Bronchial epithelial cell (primary cell): ENCODE measurements at places on chromosomes 1 and 21.

GRCh38 chr1:248611883-248612414 is 14.4 kb upstream of the OR2T10 start:
- no peak for DNase-seq

DNA sequence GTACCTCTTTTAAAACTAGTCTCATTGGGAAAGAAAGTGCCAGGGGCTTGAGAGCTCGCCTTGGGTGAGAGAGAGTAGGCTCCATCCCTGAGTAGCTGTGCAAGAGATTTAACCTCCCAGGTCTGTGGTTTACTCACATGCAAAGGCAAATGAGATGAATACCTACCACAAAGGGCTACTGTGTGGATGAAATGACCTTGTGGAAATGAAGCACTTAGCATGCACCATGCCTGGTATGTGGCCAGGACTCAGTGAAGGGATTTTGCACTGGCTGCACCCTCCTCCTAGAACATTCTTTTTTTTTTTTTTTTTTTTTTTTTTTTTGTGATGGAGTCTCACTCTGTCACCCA is 120.3 kb downstream of the PROX1 start:
- DNase-seq: no peak

DNA sequence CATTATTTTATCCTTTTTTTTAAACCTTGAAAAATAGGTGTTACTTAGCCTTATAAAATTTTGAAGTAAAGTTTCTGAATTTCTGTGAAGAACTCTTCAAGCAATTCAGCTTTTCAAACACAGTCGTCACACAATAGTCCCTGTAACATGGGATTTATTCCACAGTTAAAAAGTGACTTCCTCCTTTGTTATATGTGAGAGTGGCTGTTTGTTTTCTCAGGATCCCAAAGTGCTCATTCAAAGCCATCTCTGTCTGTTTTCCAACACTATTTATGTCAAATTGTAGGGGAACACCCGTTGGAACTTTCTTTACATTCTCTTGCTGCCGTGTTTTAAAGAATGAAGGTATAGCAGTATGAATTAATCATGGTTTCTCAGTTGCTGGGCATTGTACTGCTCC is 80.8 kb upstream of the GPR52 start:
- no peak for DNase-seq

DNA sequence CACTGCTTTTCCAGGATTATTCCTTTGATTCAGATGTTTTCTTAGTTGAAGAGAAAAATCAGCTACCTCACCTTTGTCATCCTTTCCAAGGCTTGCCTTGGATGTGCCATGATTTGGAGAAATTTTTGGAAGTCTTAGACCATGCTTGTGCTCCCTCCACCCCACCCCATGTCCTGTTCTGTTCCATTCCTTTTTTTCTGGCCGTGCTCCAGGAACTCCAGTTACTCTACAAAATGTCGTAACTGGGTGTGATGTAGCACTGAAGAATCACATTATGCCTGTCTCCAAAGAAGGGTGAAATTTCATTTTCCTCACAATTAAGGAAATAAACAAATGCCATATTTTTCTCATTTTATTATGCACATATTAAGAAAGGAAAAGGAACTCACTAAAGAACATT is 217.8 kb upstream of the ZRANB2 start:
- DNase-seq: peak; percentile 59

- no peak for DNase-seq
Observed at GRCh38 chr1:64847666-64848065, 102.8 kb downstream of the RAVER2 start.

GRCh38 chr1:98480271-98480670 is 181.2 kb upstream of the SNX7 start:
- no peak for DNase-seq

GRCh38 chr1:30322859-30323257 is 400.5 kb downstream of the MATN1 start:
- DNase-seq: no peak
